ENCODE measurements at places on chromosomes 12 and 14. TPM values are rescaled to one million over a fixed set of nuclear protein-coding genes. Genes with fewer than 3 reads are reported as not detected.

Gene KRT79
- not detected for total RNA-seq

Gene ANO6
- total RNA-seq, result 12.0 TPM

Gene RNASE1
- 8.9 TPM for total RNA-seq

Gene LPAR5
- 0.49 TPM for total RNA-seq

Gene CREBL2
- total RNA-seq, result 24.3 TPM

Gene ASPG
- total RNA-seq, result under 0.01 TPM

Gene MYH6
- total RNA-seq, result not detected

Gene MED13L
- 161 TPM for total RNA-seq

Gene PLEKHH1
- total RNA-seq, result 6.9 TPM
